ENCODE measurements at places on chromosomes 11 and 22. TPM values are rescaled to one million over a fixed set of nuclear protein-coding genes. Genes with fewer than 3 reads are reported as not detected.

The OR10A3 gene
- not detected for total RNA-seq

- DNase-seq = no peak
These were observed 1.1 kb downstream of the NPAT start for GRCh38 chr11:108221371-108221770.

The DEUP1 gene
- total RNA-seq = 1.2 TPM

The MAPK8IP1 gene
- total RNA-seq = 46.9 TPM

DNA sequence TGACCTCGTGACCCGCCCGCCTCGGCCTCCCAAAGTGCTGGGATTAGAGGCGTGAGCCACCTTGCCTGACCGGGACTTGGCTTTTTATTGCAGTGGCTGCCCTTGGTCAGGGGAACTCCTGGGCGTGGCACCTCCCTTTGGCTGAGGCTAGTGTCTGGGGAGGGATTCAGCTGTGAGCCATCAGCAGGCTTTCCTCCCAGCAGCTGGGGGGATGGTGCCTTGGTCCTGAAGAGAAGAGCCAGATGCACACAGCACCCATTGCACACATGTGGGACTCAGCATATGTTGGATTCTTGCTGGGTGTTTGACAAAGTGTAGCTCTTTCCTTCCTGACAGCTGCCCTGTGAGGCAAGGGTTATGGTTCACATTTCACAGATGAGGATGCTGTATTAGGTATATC, 8.4 kb downstream of the CYTH4 start:
- DNase-seq = no peak

The SHANK2 gene
- total RNA-seq = 43.5 TPM

DNA sequence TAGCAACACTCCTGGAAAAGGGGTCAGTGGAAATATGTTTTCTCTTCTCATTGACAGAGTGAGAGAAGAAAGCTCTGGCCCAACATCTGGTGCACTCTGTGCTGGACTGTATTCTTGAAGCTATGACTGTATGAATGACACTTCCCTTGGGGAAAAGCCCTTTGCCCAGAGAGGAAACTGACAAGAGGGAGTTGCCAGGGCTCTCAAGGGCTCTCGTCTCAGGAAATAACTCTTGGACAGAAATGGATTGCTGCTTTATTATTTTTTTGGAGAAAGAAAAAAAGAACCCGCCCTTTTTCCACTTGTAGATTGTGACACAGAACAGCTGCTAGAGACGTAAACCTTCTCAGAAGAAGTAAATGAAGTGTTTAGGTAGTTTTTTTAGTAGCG, 11.4 kb downstream of the ETS1 start:
- DNase-seq = no peak

DNA sequence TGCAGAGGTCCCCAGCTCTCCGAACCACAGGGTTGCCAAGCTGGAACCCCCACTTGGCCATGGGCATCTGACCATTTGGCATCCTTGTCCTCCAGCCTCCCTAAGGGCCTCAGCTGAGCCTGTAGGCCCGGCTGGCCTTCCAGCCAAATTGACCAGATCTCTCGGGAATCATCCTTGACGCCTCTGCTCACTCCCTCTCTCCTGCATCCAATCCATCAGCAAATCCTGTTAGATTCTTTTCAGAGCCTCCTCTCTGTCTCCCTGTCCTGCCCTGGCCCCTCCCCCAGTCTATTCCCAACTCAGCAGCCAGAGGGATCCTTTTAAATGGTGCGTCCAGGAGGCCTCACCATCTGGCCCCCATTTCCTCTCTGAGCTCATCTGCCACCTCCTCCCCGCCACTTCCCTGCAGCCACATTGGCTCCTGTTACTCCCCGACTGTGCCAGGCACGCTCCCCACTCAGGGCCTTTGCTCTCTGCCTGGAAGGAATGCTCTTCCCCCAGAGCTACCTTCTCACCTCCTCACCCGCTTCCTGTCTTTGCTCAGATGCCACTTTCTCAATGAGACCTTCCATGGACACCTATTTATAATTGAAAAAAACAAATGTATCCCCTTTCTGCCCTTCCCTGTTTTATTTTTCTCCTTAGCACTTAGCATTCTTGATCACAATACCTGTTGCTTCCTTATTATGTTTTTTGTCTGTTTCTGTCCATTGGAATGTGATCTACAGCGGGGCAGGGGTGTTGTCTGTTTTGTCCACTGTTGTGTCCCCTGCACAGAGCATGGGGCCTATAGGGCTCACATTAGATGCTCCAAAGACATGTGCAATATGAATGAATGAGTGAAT, 78.1 kb downstream of the NFAM1 start:
- no peak for DNase-seq

DNA sequence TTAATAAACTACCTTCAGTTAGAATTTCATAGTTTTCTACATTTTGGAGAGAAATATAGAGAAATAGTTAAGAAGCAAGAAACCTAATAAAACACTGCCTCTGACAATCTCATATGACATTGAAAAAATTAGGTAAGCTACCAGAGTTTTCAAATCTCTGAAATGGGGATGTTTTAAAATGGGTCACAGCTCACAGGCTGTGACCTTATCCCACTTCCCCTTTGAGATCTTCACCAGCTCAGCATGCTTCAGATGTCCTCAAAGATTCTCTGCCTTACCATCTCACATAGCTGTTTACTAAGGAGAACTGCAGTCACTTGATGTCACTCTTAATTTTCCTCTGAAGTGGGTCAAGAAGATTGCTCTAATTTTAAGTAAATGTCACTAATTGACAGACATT, 717.8 kb downstream of the JRKL start:
- DNase-seq = no peak

GRCh38 chr11:131808470-131808869, 438.1 kb downstream of the NTM start:
- no peak for DNase-seq

DNA sequence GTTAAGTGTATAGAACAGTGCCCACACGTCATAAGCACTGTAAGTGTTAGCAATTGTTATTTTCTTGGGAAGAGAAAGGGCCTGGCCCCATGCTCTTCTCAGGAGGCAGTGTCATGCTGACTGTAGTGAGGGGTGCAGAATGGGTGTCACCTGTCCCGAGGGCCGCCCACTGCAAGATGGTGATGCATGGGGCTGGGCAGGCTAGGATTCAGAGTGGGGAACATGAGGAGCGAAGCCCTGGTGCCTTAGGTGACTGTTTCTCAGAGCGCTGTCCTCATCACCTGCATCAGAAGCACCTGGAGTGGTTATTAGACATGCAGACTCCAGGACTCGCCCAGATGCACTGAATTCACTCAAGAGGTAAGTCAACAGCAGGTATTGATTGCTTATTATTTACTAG, 101.0 kb upstream of the PARVA start:
- DNase-seq = no peak

The CENATAC gene
- total RNA-seq = 44.5 TPM

DNA sequence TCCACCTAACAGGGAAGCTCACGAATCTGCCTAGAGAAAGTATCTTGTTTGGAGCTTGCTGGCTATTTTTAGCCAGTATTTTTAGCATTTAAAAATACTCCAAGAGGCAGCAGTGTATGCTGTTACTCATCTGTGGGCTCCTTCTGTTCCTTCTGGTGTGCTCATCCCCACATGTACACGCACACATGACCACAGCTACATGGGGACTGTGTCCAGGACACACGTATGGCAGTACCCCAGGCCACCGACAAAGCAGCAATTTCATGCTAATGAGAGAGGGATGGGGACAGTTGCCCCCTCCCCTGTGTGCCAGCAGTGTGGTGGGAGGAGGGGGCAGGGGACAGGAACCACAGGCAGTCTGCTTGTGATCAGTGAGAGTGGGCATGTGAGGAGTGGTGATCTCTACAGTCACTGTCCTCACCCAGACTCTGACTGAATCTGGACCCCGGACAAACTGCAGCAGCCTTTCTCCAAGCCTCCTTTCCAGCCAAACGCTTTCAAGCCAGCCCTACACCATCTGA, 16.4 kb downstream of the USP2 start:
- no peak for DNase-seq

All from prostate gland (tissue), 2 donors.